Kidney epithelial cell (primary cell): ENCODE measurements at places on chromosomes 12 and 14. TPM values are rescaled to one million over a fixed set of nuclear protein-coding genes. Genes with fewer than 3 reads are reported as not detected.

GRCh38 chr12:38332814-38333213 is 16.2 kb downstream of the ALG10B start:
- DNase-seq: no peak

- DNase-seq: no peak
Measured at GRCh38 chr14:30885840-30886740, 11.7 kb downstream of the COCH start.

DNA sequence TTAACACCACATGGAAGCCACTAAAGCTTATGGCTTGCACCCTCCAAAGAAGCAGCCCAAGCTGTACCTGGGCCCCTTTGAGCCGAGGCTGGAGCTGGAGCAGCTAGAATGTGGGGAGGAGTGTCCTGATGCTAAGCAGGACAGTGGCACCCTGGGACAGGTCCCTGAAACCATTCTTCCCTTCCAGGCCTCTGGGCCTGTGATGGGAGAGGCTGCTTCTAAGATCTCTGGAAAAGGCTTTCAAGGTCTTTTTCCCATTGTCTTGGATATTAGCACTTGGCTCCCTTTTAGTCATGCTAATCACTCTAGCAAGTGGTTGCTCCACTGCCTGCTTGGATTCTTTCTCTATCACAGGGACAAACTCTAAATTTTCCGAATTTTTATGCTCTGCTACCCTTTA is 40.9 kb downstream of the OSBPL8 start:
- no peak for DNase-seq

DNA sequence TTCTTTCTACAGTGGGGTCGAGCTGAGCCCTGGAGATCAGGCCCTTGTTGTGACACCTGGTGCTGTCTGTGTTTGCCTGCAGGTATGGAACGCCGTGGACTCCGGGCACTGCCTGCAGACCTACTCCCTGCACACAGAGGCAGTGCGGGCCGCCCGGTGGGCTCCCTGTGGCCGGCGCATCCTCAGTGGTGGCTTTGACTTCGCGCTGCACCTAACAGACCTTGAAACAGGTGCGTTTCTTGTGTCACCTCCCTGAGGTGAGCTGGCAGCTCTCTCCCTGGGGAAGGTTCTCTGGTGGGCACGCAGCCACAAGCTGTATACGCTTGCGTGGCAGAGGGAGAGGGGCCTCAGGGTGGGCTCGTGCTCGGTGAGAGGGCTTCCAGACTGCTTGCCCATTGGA is 119.3 kb downstream of the BEGAIN start:
- no peak for DNase-seq

DNA sequence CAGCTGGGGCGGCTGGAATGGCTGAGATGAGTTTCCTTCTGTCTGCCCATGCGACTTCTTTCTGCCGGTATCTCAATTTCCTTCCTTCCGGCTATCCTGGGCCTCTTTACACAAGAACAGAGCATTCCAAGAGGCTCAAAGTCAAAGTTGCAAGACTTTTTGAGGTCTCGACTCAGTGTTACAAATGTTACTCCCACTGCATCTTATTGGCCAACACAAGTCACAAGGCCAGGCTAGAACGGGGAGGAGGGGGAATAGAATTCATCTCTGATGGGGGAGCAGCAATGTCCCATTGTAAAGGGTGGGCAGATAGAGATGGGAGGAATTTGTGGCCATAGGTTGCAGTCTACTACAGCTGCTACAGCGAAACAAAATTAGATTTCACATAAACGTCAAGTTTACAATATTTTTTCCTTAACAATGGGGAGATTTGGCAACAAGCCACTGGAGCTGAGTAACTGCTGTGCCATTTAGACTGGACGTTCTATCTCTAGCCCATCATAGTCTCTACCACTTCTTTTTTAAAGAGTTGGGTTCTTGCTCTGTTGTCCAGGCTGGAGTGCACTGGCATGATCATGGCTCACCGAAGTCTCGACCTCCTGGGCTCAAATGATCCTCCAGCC is 9.5 kb upstream of the NYNRIN start:
- DNase-seq: no peak

DNA sequence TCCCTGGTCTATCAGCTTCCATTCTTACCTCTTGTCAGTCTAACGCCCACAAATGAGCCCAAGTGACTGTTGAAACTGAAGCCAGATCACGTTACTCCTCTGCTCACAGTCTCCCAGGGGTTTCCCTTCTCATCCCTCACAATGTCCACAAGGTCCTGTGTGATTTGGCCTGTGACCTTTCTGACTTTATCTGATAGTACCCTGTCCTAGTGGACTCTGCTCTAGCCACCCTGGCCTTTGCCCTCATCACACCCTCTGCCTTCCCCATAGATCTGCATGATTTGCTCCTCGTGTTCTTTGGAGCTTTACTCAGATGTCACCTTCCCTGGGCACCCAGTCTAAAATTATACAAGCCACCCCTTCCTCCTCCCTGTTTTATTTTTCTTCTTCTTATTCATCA is 55.5 kb downstream of the RDH12 start:
- no peak for DNase-seq

GRCh38 chr14:68047906-68048305 is 228.3 kb downstream of the RAD51B start:
- no peak for DNase-seq

DNA sequence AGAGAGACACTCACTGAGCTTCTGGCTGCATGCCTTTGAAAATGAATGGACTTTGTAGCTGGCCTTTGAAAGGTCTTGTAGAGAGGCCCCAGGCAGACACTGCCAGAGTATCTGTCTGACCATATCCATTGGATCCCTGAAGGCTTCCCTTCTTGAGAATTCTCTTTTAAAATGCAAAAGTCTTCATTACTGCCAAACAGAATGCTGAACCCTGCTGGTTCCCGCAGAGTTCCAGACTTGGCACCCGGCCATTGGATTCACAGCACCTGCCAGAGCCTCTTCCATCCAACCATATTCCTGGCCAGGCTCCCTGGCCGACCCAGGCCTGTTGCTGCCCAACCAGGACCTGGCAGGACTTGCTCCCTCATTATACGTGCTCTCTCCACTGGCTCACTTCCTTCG is 182.5 kb downstream of the GXYLT1 start:
- DNase-seq: no peak

- no peak for DNase-seq
Measured at GRCh38 chr14:53408175-53408879, 255.2 kb upstream of the DDHD1 start.

DNA sequence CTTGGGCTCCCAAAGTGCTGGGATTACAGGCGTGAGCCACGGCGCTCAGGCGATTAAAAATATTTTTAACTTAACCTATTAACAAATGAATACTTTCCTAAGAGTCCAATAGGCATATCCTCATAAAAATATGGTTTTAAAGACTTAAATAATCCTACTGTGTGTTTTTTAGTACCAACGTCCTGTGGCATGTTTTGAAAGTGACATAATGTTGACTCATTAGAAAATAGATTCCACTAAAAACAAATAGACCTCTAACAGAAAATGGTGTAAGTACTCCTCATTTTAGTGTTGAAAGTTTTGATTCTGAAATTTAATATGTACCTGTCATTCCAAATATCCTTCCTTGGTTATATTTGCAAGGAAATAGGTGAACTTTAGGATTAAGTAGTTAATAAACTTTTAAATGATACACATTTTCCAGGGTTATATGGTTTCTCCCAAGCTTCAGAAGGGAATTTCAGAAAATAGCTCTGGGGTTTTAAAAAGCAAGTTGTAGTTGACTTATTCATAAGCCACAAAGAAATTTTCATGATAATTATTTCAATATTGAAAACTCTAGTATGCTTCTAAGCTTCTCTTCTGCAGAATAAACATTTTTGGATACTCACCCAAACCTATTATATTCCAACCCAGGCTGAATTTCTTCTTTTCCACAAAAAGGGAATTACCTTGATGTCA is 12.1 kb upstream of the LUM start:
- DNase-seq: no peak

DNA sequence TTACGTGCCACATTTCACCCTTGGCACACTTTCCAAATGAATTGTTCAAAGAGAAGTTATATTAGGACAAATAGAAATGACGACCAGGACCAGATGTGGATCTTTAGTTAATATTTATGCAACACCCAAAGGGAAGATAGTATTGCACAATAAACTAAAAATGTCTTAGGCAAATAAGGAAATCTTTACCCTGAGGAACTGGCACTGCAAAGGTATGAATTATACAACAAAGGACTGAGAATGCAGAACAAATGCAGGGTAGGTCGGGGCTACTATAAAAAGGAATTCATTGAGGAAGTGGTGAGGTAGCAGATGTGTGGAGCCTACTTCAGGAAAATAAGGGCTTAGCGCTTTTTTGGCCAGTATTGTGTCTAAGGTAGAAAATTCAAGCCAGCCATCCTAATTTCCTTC is 3.9 kb upstream of the TMTC2 start:
- DNase-seq: no peak

- no peak for DNase-seq
Measured at GRCh38 chr12:10558301-10558700, 52.6 kb downstream of the EIF2S3B start.

GRCh38 chr14:52827426-52827825 is 36.0 kb upstream of the GNPNAT1 start:
- no peak for DNase-seq

GRCh38 chr12:24718617-24719016 is 230.3 kb downstream of the BCAT1 start:
- no peak for DNase-seq

- no peak for DNase-seq
Measured at GRCh38 chr12:94929780-94930179, 73.7 kb downstream of the NDUFA12 start.

DNA sequence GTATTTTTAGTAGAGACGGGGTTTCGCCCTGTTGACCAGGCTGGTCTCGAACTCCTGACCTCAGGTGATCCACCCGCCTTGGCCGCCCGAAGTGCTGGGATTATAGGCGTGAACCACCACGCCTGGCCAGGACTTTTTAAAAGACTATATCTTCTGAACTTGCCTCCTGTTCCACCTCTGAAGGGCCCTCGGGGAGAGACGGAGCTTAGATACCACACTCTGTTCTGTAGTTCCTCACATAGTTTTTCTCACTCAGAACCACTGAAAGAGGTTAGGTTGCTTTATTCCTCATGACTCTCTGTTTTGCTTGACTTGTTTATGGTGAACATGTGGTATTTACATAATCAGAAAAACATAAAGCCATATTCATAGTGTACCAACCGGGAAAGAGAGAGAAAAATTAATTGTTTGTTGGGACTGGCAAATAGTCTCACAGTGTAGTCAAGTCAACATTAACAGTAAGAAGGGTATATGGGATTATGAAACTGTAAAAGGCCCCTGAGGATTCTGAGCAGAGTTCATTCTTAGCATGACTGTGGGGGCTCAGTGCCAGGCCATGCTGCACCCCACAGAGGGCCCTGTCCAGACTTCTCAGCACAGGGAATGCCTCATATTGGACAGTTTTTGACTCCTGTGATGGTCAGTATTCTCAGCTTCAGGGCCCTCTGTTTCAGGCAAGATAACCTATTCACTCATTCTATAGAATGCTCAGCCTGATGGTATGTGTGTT is 342.3 kb downstream of the ZFP36L1 start:
- no peak for DNase-seq

DNA sequence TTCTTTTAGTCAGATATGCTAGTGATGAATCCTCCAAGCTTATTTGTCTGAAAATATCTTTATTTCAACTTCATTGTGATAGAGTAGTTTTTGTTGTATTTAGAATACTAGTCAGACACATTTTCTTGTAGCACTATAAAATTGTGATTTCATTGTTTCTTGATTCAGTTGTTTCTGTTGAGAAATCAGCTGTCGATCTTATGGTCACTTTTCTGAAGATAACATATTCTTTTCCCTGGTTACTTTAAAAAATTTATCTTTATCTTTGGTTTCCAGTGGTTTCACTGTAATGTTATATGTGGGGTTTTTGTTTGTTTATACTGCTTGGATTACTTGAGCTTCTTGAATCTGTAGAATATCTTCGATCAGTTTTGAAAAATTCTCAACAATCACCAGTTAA is 426.1 kb downstream of the SOX5 start:
- DNase-seq: no peak

DNA sequence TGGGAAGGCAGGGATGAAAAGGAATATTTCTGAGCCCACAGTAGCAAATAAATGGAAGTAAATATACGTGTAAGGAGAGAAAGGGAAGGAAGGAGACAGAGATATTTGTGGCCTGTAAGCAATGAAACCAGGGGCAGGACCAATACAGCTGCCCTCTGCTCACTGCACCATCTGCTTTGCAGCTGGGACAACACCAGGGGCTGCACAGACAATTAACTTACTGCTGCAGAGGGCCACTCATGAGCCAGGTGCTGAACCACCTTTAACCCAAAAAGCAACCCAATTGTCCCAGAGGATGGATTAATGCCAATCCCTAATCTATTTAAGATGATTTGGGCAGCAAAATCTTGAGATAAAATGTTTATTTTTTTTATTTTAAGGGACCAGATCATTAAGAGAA is 30.6 kb upstream of the TMX1 start:
- DNase-seq: no peak

- peak; percentile 9 for DNase-seq
Measured at GRCh38 chr12:26156201-26156871, 31.5 kb upstream of the BHLHE41 start.

- no peak for DNase-seq
Measured at GRCh38 chr14:98592611-98593170, 679.3 kb downstream of the BCL11B start.

- DNase-seq: no peak
Measured at GRCh38 chr14:76109087-76109880, 42.4 kb upstream of the GPATCH2L start.

DNA sequence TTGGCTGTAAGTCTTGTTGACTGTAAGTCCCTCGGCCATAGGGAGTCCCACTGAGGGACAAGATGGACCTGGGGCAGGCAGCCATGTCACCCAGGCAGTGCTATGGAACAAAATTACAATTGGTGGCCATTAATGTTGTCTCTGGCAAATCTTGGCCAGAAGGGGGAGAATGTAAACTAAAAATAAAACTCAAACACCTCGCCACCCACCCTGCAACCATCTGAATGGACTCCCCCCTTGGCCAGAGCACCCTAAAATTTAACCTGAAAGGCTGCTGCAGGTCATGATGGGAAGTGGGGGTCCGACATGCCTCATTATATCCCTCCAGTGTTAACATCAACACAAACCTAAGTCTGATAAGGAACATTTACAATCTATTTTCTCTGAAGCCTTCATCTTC is 8.2 kb downstream of the SLC22A17 start:
- no peak for DNase-seq

GRCh38 chr14:105878554-105878953 is 352.2 kb downstream of the TMEM121 start:
- DNase-seq: no peak

The CRADD gene
- total RNA-seq: 13.7 and 19.1 TPM in 2 replicates

The PTGER2 gene
- 0.46 and 1.4 TPM in 2 replicates for total RNA-seq

The CATSPERB gene
- 0.07 and 0.08 TPM in 2 replicates for total RNA-seq

The TNFAIP2 gene
- 152 and 154 TPM in 2 replicates for total RNA-seq

The NRL gene
- total RNA-seq: 3.6 and 4.8 TPM in 2 replicates

The GPR65 gene
- not detected in 2 replicates for total RNA-seq

The NFATC4 gene
- total RNA-seq: 8.0 and 14.0 TPM in 2 replicates
